ENCODE measurements at places on chromosomes 2 and 18. TPM values are rescaled to one million over a fixed set of nuclear protein-coding genes. Genes with fewer than 3 reads are reported as not detected.

DNA sequence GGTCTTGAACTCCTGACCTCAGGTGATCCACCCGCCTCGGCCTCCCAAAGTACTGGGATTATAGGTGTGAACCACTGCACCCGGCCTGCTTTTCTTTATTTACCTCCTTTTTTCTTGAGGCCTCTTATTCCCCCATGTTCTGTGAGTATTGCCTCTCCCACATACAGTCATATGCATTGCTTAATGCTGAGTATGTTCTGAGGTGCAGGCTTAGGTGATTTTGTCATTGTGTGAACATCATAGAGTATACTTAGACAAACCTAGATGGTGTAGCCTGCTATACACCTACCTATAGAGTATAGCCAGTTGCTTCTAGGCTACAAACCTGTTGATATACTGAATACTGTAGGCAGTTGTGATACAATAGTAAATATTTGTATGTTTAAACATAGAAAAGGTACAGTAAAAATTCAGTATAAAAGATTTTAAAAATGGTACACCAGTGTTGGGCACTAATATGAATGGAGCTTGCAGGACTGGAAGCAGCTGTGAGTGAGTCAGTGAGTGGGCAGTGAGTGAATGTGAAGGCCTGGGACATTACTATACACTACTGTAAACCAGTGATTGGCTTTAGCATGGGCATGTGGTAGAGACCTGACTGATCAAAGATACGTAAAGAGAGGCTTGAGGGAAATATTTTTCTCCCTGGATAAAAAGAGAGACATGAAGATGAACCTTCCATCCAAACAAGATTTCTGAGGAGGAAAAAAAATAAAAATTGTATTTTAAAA lies 17.6 kb downstream of the SLC39A10 start:
- no peak for DNase-seq
- peak overlapping the region; percentile 53 for H3K27ac ChIP-seq
- H3K36me3 ChIP-seq, result peaks cover 6% of the 10 kb centered on the region
- no peak overlapping the region for H3K4me3 ChIP-seq
- H3K27me3 ChIP-seq, result no peaks in the 10 kb centered on the region

DNA sequence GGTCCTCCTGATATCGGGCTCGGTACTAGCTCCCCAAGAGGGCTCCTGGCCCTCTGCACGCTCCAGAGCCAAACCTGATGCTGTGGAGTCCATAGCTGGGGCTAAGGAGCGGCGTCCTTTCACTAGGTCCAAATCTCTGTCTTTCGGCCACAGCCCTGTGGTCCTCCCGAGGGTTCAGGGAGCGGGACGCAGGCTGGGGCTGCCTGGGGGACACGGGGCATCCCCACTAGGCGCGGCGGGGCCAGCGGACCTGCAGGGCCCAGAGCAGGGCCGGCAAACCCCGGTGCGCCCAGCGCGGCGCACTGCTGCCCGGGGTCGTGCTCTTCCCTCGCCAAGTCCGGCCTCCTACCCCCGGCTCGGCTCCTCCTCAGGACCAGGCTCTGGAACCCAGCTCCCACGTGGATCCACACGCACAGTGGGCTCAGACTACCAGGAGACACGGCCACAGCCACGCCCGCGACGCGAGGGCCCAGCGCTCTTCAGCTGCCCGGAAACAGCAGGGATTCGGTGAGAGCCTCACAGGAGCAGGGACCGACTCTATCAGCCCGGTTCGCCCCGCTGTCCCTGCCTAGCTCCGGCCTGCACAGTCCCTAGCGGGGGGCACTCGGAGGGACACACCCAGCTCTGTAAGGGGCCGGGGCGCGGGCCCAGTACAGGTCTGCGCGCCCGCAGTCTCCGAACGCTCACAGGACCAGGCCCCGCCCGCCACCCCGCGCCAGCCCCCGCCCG lies 593 bp downstream of the ZNF514 start:
- H3K27me3 ChIP-seq, result no peaks in the 10 kb centered on the region
- H3K4me1 ChIP-seq, result no peaks in the 10 kb centered on the region
- H3K36me3 ChIP-seq, result peaks cover 12% of the 10 kb centered on the region
- H3K4me3 ChIP-seq, result peak overlapping the region; percentile 71

DNA sequence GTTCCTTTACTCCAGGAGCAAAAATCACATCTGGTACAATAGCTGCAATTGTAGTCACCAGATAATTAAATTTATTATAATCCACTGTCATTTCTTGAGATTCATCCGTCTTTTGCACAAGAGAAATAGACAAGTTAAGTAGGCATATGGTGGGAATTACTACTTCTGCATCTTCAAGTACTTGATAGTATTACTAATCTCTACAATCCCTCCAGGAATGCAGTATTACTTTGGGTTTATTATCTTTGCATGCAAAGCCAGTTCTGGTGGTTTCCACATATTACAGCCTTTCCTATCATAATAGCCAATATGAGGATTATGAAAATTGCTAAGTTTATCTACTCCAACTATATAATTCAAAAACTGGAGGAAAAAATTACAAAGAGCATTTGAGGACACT lies 254.1 kb downstream of the IKZF2 start:
- no peaks in the 10 kb centered on the region for H3K36me3 ChIP-seq
- H3K27ac ChIP-seq, result no peak overlapping the region
- peaks cover 2% of the 10 kb centered on the region for H3K4me1 ChIP-seq
- no peaks in the 10 kb centered on the region for H3K27me3 ChIP-seq
- no peak overlapping the region for H3K4me3 ChIP-seq

DNA sequence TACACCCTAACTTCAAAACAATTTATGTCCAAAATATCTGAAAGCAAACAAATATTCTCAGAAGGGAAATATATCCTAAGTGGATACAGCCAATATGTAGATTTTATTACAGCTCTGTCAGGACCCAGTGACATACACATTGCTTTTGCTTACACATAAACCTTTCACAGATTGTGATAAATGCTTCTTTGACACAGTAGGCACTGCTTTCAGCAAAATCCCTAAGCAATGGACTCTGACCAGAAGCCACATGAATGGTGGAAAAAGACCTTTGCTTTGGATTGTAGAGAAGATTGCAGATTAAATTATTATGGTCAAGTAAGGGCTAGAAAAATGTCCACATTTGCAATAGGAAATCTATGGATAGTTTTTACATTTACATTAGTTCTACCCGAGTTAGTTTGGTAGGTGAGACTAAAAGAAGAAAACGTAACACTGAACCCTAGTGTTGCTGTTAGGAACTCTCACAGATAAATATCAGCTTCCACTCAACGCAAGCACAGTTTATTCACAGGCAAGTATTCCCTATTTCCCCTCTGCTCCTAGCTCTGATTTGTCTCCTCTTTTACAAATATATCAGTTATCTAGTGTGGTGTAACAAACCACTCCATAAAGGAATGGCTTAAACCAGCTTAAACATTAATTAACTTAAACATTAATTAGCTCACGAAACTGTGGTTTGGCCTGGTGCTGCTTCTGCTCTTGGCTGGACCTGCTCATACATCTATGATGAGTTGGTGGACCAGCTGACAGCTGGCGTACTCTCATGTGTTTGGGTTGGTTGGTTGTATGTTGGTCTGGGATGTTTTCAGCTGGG lies 23.6 kb upstream of the SERPINE2 start:
- no peaks in the 10 kb centered on the region for H3K27me3 ChIP-seq
- H3K27ac ChIP-seq, result no peak overlapping the region
- no peak for DNase-seq
- no peaks in the 10 kb centered on the region for H3K4me1 ChIP-seq

DNA sequence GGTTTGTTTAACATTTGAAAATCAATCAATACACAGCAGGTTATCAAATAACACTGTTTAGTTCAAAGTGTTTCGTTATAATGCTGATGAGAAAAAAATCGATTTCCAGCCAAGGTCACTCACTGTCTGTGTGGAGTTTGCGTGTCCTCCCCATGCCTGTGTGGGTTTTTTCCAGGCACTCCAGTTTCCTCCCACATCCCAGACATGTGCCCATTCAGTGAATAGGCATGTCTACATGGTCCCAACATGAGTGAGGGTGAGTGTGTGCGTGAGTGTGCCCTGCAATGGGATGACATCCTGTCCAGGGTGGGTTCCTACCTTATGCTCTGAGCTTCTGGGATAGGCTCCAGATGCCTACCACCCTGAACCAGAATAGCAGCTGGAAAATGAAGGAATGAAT lies 8.7 kb upstream of the GKN2 start:
- H3K4me3 ChIP-seq, result no peak overlapping the region
- H3K27me3 ChIP-seq, result no peaks in the 10 kb centered on the region
- H3K27ac ChIP-seq, result no peak overlapping the region
- no peaks in the 10 kb centered on the region for H3K4me1 ChIP-seq
- no peaks in the 10 kb centered on the region for H3K36me3 ChIP-seq
- no peak for DNase-seq

GRCh38 chr2:235264512-235264911 lies 229.3 kb upstream of the AGAP1 start:
- H3K4me1 ChIP-seq, result peaks cover 8% of the 10 kb centered on the region
- no peaks in the 10 kb centered on the region for H3K36me3 ChIP-seq
- no peak overlapping the region for H3K27ac ChIP-seq
- H3K27me3 ChIP-seq, result peaks cover 27% of the 10 kb centered on the region
- no peak overlapping the region for H3K4me3 ChIP-seq

The DPP10 gene
- total RNA-seq, result not detected

Data from MCF 10A (cell line).